Breast epithelium (tissue), 4 donors: ENCODE measurements at places on chromosomes 13 and 19. TPM values are rescaled to one million over a fixed set of nuclear protein-coding genes. Genes with fewer than 3 reads are reported as not detected.

The JAK3 gene
- total RNA-seq: 2.8 TPM

- no peak for DNase-seq
Observed at GRCh38 chr19:41499899-41500298, 56.9 kb downstream of the ERICH4 start.

- DNase-seq: no peak
Observed at GRCh38 chr19:15649526-15649925, 8.8 kb downstream of the CYP4F3 start.

- DNase-seq: no peak
Observed at GRCh38 chr19:27962264-27962663, 1250.7 kb downstream of the UQCRFS1 start.

The DPP9 gene
- total RNA-seq: 49.6 TPM

DNA sequence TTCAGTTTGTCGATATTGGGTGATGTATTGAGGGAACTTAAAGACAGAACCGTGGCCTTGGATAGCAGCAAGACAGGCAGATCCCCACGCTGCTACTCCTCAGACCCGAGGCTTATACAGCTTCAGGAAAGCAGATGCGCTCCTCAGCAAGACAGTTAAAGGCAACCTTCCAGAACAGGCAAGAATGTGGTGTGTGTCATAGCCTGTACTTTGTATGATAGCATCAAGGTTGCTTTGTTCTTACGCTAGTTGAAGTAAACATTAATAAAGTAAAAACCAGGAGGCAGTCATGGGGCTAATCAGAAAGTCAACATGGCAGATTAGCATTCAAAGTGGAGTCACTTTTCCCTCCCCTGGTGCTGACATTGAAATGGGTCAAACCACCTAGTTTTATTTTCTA lies 473.2 kb downstream of the DCT start:
- DNase-seq: no peak
